ENCODE measurements at places on chromosomes 5 and 9.

- DNase-seq, result no peak
Measured at GRCh38 chr5:80302636-80303035, 17.2 kb upstream of the SPZ1 start.

DNA sequence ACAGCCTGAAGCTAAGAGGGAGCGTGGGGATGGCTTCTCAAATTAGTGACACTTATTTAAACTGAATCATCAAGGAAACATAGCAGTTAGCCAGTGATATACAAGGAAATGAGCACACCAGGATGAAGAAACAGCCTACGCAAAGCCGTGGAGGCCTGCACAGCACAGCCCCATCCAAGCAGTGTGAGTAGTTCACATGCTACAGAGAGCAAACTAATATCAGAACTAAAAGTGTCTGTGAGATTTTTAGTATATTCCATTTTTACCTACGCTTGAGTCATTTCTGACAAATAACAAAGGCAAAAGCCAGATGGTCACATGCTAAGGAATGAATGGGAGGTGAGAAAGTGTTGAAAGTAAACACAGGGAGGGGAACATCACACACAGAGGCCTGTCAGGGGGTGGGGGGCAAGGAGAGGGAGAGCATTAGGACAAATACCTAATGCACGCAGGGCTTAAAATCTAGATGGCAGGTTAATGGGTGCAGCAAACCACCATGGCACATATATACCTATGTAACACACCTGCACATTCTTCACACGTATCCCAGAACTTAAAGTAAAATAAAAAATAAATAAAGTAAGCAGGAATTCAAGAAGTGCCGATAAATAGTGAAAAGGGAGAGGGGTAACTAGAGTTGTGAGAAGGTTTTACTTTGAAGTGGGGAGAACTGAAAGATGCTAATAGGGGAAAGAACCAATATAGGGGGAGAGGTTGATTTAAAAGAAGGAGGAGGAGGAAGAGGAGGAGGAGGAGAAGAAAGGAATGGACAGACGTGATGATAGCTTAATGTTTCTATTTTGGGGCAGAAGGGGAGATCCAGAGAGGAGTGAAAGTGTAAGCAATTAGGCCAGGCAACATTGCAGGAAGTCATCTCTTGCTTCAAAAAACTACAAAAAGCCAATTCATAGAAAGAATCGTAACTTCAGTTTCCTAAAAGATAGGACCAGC, 100.9 kb upstream of the PTGER4 start:
- no peak for DNase-seq

GRCh38 chr5:93189707-93190120, 391.3 kb downstream of the NR2F1-AS1 start:
- DNase-seq, result peak; percentile 96

GRCh38 chr9:115305543-115305942, 187.6 kb upstream of the TNC start:
- DNase-seq, result no peak

DNA sequence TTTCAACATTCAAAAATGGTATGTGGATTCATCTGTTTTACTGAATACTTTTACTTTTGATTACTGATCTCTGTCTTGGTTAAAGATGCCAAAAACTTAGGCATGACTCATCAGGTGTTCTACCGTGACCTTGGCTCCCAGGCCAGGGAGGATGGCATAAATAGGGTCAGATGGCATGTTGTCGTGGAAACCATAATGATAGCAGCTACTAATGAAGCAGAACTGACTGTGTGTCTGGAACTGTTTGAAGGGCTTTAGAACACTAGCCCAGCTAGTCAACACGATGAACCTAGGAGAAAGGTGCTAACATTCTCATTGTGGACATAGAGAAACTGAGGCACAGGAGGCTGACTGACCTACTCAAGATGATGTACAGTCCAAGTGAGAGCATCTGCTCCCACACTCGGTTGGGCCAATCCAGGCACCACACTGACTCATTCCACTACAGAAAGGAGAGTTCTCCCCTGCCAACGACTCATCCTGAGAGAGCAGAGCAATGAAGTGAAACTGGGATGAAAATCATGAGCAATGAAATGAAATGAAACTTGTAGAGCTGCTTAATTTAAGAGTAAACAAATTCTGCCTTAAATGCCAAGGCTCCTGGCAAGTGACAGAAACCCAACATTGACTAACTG, 116.0 kb downstream of the TENT4A start:
- DNase-seq, result no peak

- DNase-seq, result no peak
Measured at GRCh38 chr5:138032028-138032571, 779 bp downstream of the FAM13B start.

DNA sequence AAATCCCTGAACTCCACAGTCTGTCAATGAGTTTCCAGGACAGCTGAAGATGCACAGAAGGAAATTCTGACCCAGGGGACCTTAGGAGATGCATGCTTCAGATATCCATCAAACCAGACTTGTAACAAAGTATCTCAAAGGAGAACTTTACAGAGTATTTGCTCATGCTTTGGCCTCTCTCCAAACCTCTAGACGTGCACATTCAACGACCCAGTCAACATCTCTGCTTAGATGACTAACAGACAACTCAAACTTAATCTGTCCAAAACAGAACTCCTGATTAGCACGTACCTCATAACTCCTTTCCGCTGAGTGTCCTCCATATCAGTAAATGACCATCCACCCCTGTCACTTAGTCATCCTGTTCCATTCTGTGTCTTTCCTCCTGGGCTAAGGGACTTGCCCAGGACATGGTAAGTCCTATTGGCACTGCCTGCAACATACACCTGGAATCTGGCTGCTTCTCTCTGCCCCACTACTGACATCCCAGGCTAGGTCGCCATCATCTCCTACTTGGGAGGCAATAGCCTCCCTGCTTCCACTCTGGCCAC, 107.4 kb downstream of the LMNB1 start:
- DNase-seq, result peak; percentile 82

GRCh38 chr5:132797651-132798050, 15.5 kb upstream of the SOWAHA start:
- DNase-seq, result no peak

DNA sequence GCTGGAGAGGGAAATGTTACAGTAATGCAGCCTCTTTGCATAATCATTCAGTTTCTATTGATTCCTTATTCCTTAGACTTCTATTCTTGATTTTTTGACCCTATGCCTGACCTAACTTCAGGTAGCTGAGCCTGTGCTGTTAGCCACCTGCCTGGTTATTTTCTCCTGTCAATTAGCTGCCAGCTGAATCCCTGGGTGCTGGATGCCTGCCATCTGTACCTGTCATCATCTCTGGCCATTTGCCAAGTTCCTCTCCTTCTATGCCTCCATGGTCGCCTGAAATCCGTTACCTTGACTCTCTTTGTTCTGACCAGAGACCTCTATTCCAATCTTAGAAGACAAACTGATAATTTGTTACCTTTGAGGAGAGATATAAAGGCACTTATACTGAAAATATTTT, 178.3 kb downstream of the CAVIN4 start:
- no peak for DNase-seq

DNA sequence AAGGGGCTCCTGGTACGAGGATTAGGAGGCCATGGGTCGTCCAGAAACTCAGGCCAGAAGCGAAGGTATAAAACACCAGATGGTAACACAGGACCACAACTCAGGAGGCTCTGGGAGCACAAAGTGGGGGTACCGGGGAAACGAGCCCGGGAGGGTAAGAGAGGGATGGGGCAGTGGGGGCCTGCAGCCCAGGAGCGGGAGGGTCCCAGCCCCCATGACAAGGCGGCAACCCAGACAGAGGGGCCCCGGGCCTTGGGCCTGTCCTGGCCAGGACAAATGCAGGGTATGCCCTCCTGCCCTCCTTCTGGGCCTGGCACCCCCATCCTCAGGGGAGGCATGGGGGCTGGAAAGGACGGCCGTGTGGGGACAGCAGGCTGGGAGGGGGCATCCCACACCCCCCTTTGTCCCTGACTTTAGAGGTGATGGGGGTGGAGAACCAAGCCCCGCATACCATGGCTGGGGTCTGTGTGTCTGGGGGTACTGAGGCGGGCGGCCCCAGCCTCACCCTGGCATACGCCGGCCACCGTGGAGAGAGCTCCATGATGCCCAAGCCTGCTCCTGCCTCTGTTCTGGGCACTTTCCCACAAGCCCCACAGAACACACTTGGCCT, 47.0 kb upstream of the EXOC3 start:
- DNase-seq, result no peak

- no peak for DNase-seq
Measured at GRCh38 chr9:127199001-127199791, 65.4 kb upstream of the GARNL3 start.

DNA sequence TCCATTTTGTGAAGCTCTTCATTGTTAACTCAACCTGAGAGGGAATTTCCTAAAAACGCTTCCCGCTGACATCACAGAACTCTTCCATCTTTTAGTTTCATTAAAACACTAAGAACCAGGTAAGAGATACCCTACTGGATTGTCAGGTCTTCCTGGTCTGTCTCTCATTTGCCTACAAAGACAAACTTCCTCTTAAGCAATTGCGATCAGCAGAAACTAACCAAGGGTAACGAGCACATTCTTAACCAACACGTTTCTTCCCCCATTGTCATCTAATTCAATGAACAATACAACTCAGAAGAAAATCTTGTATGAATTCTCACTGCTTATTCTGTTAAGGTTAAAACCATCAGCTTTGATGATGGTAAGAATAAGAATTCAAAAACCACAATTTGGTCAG, 6.6 kb downstream of the FBXW11 start:
- no peak for DNase-seq

DNA sequence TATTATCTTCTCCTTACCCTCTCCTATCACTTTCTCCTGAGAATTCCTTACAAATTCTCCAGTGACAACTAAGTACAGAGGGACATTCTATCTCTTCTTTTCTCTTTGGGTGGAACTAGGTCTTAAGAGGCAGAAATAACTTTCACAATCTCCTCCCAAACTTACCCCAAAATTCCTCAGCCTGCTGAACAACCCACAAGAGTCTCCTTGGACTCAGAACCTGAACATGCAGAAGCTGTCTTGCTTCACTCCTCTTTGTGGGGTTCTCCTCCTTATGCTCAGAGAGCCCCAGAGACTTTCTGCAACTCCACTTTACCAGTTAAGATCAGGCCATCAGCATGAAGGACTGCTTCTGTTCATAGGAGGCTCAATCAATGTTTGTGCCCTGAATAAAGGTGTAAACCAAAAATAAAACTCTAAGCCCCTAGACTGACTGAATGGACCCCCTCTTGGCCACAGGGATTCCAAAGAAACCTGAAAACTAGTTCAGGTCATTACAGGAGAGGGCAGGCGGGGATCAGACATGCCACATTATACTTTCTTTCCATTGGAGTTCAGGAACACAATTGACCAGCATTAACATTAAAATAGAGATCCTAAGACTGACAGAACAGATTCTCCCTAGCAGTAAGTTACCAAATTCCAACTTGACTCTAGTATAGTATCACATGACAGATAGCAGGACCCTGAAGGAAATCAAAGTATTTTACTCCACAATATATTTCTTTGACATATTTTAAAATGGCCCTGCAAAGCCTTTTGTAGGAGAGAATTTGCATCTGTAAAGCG, 179.7 kb upstream of the FBXL17 start:
- no peak for DNase-seq

- DNase-seq, result no peak
Measured at GRCh38 chr5:58849921-58850667, 267.2 kb downstream of the RAB3C start.

DNA sequence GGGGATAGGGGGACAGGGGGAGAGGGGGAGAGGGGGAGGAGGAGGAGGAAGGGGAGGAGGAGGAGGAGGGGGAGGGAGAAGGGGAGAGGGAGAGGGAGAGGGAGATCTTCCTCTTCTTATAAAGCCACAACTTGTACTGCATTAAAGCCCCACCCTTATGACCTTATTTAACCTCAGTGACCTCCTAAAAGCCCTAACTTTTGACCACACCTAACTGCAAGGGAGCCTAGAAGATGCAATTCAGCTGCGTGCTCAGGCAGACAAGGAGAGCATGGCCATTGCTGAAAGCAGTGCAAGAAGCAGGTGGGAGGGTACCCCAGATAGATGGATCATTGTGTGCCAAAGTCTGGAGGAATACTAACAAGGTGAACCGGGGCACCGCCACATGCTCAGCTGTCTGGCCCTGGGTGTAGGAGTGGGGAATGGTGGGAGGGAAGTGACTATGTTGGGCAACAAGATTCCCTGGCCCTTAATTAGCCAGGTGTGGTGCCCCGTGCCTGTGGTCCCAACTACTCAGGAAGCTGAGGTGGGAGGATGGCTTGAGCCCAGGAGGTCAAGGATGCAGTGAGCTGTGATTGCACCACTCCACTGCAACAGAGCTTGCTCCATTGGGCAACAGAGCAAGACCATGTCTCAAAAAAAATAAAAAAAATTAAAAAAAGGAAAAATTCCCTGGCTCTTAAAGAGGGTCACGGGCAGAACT, 125.4 kb upstream of the BOD1 start:
- DNase-seq, result no peak

DNA sequence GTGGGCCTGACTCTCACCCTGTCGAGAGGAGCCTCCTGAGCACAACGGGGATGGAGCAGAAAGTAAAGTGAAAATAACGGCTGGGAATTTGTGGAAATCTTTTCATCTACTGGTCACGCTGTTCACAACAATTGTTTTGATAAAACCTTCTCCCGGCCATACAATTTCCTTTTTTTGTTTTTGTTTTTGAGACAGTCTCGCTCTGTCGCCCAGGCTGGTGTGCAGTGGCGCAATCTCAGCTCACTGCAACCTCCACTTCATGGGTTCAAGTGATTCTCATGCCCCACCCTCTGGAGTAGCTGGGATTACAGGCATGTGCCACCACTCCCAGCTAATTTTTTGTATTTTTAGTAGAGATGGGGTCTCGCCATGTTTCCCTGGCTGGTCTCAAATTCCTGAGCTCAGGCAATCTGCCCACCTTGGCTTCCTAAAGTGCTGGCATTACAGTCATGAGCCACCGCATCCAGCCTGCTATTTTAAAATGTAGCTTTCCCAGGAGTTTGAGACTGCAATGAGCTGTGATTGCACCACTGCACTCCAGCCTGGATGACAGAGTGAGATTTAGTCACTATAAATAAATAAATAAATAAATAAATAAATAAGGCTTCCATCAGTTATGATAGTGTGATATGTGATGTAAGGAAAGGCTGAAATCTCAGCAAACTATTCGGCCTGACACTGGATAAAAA, 73.5 kb upstream of the PTGER4 start:
- no peak for DNase-seq

DNA sequence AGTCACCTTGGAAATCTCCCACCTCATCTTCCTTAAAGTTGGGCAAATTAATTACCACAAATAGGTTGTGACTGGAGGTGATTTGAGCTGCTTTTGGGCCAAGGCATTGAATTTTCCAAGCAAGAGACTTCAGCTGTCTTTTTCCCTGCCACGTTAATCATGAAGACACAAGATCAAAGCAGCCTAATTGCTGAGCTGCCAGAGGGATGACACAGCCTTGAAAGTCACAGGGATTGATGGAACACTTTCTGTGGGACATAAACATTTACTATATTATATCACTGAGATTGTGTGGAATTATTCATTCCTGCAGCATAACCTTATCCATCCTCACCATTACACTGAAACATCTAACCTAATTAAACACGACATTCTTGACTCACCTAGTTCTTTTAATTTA, 172.2 kb downstream of the FAM170A start:
- DNase-seq, result no peak

GRCh38 chr9:121785673-121786542, 134.5 kb downstream of the DAB2IP start:
- DNase-seq, result no peak

- DNase-seq, result no peak
Measured at GRCh38 chr5:134526483-134527155, 1.1 kb downstream of the JADE2 start.

Measured in non-pigmented ciliary epithelial cell (primary cell).